ENCODE measurements at places on chromosomes 1 and 21. TPM values are rescaled to one million over a fixed set of nuclear protein-coding genes. Genes with fewer than 3 reads are reported as not detected.

CHAF1B gene
- polyA plus RNA-seq = 3.0 TPM

SH3BGR gene
- polyA plus RNA-seq = 2.4 TPM

DDAH1 gene
- not detected for polyA plus RNA-seq

OR11L1 gene
- polyA plus RNA-seq = not detected

GRCh38 chr1:51421964-51422363, 91.6 kb upstream of the TTC39A start:
- peak; percentile 15 for DNase-seq

- DNase-seq = no peak
These were observed 29.7 kb downstream of the ARHGAP29 start for GRCh38 chr1:94207695-94208094.

GRCh38 chr1:246532519-246532918, 25.4 kb upstream of the SMYD3 start:
- no peak for DNase-seq

GRCh38 chr1:42731585-42731984, 8.5 kb downstream of the CLDN19 start:
- no peak for DNase-seq

DNA sequence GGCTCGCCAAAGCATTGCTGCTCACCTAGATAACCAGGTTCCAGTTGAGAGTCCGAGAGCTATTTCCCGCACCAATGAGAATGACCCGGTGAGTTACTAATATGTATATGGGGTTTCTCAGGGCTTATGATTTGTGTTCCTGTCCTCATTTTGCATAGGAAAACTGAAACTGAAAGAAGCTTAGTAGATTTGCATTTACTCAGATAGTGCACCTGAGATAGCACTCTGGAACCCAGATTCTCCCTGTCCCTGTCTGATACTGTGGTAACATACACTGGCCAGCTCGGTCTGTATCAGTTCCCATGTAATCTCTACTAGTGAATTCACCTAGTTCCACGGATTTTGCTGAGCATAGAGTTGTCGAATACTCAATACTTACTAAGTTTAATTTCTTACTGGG, 28.1 kb downstream of the DAP3 start:
- DNase-seq = no peak

DNA sequence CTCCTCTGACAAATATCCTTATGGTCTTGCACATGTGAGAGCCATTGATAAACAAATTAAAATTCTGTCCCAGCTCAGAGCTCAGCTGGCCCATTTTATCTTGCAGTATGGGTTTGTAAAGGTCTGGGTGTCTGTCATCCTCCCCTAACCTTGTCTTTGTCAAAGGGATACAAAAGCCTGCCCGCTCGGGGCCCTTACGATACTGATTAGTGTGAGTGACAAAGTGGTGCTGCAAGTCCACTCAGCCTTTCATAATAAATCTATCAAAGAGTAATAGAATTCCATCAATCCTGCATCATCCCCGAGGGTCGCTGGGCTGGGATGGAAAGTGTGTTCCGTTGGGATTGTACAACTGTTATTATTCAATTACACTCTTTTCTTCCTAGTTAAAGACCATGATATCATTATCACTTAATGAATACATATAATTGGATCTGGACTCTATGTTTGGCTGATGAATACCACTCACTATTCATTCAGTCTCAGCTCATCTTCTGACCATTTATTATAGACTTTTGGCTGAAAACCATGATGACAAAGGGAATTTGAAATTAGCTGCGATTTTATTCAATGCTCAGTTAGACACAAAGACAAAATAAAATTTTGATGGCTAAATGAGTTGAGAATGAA, 122.5 kb upstream of the FOXD3 start:
- DNase-seq = no peak

- DNase-seq = no peak
These were observed 92.2 kb downstream of the DYRK1A start for GRCh38 chr21:37458669-37459276.

Measured in immature natural killer cell (primary cell).